Astrocyte (in vitro differentiated cells and primary cell): ENCODE measurements at places on chromosomes 6 and 20. TPM values are rescaled to one million over a fixed set of nuclear protein-coding genes. Genes with fewer than 3 reads are reported as not detected.
A peak's percentile ranks its signal among the peaks of the same experiment; 100 is the strongest.

DNA sequence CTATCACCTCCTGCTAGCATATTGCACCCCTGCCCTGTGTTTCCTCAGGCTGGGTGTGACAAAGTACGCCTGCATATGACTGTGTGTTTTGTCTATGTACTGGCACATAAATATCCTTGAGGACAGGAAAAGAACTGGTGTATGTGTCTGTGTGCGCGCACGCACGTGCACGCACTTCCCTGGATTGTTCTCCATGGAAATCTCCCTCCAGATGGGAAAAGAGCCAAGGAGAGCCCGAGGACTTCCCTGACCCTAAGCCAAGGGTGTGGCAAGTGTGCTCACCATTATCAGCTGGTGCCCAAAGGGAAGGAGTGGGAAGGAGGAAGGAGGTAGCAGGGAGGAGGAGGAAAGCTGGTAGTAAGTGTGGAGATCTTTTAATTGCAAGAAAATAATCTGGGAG is 117.6 kb downstream of the HIVEP2 start:
- no peak for DNase-seq
- H3K4me1 ChIP-seq = peaks cover under 1% of the 10 kb centered on the region
- H3K36me3 ChIP-seq = no peaks in the 10 kb centered on the region
- H3K27ac ChIP-seq = no peak overlapping the region
- no peak overlapping the region for H3K4me3 ChIP-seq

The SSTR4 gene
- total RNA-seq = not detected in 2 replicates

DNA sequence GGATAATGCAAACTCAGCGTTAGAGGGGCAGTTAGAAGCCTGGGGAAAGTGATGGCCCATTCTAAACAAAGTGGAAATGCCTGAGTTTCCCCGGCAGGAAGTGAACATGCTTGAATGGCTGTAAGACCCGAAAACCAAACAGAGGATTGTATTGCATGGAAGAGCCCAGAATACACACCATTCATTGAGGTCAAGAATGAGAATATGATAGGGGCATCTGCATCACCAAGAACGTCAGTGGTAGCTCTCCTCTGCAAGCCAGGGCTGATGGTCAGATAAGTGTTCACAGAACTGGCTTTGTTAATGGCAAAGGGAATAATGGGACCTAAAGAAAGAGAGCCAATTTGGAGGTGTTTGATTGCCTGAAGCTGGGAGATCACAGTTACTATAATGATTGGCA is 663.4 kb downstream of the KHDRBS2 start:
- DNase-seq = no peak
- H3K36me3 ChIP-seq = no peaks in the 10 kb centered on the region
- H3K4me1 ChIP-seq = no peaks in the 10 kb centered on the region
- no peak overlapping the region for H3K4me3 ChIP-seq
- no peak overlapping the region for H3K27ac ChIP-seq

GRCh38 chr20:31560094-31560745 is 44.9 kb upstream of the ID1 start:
- peak; percentile 66 for DNase-seq
- peak overlapping the region; percentile 96 for H3K27ac ChIP-seq
- H3K27me3 ChIP-seq = no peaks in the 10 kb centered on the region
- no peak overlapping the region for H3K4me3 ChIP-seq

The ALDH5A1 gene
- 3.7 and 5.0 TPM in 2 replicates for total RNA-seq

DNA sequence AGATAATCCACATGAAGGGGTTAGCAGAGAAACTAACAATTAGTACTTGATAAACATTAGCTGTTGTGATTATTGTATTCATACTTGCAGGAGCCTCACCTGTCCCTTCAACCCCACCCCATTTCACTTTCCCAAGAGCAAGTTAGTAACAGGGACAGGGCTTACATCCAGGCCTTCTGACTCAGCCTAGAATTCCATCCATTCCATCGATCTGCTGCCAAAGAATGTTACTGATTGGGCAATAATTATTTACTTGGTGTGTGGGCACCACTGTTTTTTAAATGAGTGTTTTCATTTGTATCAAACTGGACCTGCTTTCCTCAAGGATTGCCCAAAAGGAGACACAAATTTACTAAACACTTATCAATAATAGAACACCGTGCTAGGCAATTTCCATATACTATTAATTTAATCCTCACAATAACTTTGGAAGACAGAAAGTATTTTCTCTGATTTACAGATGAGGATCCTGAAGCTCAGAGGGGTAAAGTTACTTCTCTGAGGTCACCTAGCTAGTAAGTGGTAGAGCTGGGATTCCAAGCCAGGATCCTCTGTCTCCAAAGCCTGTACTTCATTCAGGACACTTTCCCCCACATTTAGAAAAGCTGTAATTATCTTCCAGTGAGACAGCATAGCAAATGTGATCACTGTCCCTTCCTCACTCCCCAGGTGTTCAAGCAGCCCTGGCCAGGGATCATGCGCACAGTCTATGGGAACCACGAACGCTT is 32.8 kb downstream of the GSS start:
- no peak overlapping the region for H3K4me3 ChIP-seq
- H3K36me3 ChIP-seq = peaks cover 7% of the 10 kb centered on the region

The OOEP gene
- total RNA-seq = not detected in 2 replicates

GRCh38 chr6:30767158-30767943 is 23.0 kb upstream of the IER3 start:
- H3K36me3 ChIP-seq = no peaks in the 10 kb centered on the region
- H3K27me3 ChIP-seq = no peaks in the 10 kb centered on the region
- no peak for DNase-seq

DNA sequence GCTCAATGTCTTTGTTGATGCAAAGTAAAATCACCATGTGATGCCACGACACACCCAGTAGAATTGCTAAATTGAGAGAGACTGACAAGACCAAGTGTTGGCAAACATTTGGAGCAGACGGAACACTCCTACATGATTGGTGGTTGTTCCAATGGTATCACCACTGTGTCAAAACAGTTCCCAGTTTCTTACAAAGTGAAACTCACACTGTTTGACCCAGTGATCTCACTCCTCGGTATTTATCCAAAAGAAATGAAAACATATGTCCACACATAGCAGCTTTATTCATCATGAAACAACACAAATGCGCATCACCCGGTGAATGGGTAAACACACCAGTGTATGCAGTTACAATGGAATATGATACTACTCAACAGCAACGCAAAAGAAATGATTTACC is 74.0 kb upstream of the SULF2 start:
- DNase-seq = no peak
- H3K36me3 ChIP-seq = no peaks in the 10 kb centered on the region
- no peaks in the 10 kb centered on the region for H3K27me3 ChIP-seq

The MAVS gene
- 38.4 and 42.1 TPM in 2 replicates for total RNA-seq

DNA sequence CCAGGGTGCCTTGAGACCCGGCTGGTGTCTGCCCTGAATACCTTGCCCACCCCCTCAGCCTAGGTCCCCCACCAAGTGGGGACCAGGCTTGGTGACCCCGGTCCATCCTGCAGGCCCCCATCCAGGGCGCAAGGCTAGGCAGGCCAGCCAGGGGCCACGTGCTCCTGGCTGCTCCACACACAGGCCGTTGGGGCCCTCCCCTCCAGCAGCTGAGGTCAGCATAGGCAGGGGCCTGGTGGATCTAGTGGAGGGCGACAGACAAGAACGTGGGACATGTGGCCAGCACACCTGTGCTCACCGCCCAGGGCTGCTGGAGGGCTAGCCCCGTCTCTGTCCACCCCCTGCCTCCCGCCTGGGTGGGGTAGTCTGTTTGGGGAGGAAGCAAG is 7.5 kb upstream of the HRH3 start:
- DNase-seq = no peak
- H3K27me3 ChIP-seq = peaks cover 9% of the 10 kb centered on the region
- H3K36me3 ChIP-seq = no peaks in the 10 kb centered on the region
- no peak overlapping the region for H3K27ac ChIP-seq

The GPR6 gene
- not detected in 2 replicates for total RNA-seq

DNA sequence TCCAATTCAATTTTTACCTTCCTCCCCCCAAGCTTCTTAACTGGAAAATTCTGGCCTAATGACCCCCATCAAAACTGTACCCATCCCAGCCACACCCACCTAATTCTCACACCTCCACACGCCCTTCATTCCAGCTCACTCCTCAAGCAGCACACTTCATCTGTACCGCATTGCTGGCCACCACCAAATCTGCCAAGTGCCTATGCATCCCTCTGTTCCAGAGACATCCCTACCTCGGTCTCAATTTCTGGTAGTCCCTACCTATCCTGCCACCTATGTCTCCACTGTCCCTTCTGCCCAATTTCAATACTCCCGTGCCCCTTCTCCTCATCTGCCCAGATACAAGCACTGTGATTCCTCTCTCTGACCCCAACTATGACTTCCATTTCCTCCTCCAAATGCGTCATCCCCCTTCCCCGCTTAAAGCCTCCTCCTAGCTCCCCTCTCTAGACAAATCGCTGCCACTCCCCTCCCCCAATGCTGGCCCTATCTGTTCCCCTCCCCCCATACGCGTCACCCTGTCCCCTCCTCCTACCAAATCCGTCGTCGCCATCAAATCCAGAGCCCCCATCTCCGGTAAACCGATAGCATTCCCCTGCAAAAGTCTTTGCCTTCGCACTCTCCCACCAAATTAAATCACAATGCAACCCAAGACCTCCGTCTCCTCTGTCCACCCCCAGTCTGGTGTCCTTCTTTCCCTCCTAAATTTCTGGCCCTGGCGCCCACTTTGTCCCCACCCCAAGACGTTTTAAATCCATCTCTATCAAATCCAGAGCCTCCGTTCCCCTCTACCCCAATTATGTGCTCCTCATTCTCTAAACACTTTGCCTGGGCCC is 1.2 kb downstream of the MTCH1 start:
- DNase-seq = peak; percentile 69
- peak overlapping the region; percentile 87 for H3K27ac ChIP-seq
- H3K27me3 ChIP-seq = no peaks in the 10 kb centered on the region
- peaks cover 8% of the 10 kb centered on the region for H3K36me3 ChIP-seq

The KCNQ2 gene
- 11.5 and 11.9 TPM in 2 replicates for total RNA-seq

The RBM24 gene
- 18.2 and 22.7 TPM in 2 replicates for total RNA-seq

- DNase-seq = no peak
- H3K27ac ChIP-seq = no peak overlapping the region
- no peaks in the 10 kb centered on the region for H3K36me3 ChIP-seq
- H3K4me1 ChIP-seq = no peaks in the 10 kb centered on the region
- no peaks in the 10 kb centered on the region for H3K27me3 ChIP-seq
Observed at GRCh38 chr20:12798286-12798685, 210.5 kb upstream of the SPTLC3 start.

The NOP56 gene
- 256 and 292 TPM in 2 replicates for total RNA-seq

DNA sequence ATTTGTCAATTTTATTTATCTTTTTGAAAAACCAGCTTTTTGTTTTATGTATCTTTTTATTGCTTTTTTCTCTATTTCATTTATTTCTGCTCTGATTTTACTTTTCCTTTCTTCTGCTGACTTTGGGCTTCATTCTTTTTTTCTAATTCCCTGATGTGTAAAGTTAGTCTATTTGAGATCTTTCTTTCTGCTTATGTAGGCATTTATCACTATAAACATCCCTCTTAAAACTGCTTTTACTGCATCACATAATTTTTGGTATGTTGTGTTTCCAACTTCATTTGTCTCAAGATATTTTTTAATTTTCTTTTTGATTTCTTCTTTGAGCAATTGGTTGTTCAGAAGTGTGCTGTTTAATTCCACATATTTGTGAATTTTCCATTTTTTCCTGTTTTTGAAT is 174.8 kb downstream of the SLC24A3 start:
- no peak overlapping the region for H3K4me3 ChIP-seq
- no peak overlapping the region for H3K27ac ChIP-seq
- no peak for DNase-seq
- no peaks in the 10 kb centered on the region for H3K27me3 ChIP-seq

DNA sequence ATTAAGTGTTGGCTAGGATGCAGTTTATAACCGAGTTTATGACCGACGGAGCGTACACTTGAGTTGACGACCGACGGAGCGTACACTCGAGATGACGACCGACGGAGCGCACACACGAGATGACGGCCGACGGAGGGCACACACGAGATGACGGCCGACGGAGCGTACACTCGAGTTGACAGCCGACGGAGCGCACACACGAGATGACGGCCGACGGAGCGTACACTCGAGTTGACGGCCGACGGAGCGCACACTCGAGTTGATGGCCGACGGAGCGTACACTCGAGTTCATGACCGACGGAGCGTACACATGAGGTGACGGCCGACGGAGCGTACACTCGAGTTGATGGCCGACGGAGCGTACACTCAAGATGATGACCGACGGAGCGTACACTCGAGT is 119.8 kb downstream of the HUS1B start:
- peaks cover 9% of the 10 kb centered on the region for H3K36me3 ChIP-seq
- no peak for DNase-seq
- H3K27ac ChIP-seq = no peak overlapping the region
- H3K27me3 ChIP-seq = no peaks in the 10 kb centered on the region

The RAB32 gene
- total RNA-seq = 75.7 and 77.4 TPM in 2 replicates

DNA sequence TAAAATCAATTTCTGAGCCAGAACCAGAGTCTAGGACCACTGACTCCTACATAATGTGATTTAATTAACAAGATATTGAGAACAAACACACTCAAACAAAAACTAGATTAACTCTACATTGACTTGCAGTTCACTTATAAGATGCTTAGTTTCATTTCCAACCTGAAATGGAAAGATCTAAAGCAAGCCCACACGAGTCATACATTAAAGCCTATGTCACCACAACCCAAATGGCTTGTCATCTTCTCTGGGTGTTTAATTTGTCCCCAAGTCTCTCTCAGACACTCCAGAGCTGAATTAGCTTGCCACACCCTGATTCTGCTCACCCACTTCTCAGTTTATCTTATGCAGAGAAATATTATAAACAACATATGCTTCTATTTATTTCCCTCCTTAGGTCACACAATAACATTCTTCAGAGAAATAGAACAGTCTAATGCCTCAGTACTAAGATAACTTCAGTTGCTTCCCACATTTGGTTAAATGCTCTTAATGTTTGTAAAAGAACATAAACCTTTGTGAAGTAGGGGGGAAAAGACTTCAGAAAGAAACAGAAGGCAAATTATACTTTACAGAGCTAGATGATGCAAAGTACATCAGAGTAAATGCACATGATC is 8.8 kb upstream of the FBXO30 start:
- no peaks in the 10 kb centered on the region for H3K36me3 ChIP-seq
- H3K4me1 ChIP-seq = no peaks in the 10 kb centered on the region
- no peaks in the 10 kb centered on the region for H3K27me3 ChIP-seq
- no peak for DNase-seq
- H3K4me3 ChIP-seq = no peak overlapping the region
